ENCODE measurements at places on chromosomes 11 and 22. TPM values are rescaled to one million over a fixed set of nuclear protein-coding genes. Genes with fewer than 3 reads are reported as not detected.

DNA sequence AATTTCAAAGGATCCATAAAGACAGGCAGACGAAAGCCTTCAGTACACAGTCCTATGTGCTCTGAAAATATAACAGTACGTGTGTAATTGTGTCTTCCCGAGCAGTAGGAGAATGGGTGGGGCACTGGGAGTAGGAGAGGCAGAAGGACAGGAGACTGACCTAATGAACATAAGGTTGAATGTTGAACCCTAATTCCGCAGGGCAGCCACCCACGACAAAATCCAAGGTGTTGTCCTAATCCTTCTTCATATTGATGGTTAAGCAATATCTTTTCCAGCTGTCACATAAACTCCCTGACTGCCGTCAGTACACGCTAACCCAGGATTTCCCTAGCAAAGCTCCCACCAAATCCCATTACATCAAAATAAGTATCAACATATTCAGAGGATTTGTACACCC is 34.5 kb downstream of the SPATA19 start:
- DNase-seq, result no peak

DNA sequence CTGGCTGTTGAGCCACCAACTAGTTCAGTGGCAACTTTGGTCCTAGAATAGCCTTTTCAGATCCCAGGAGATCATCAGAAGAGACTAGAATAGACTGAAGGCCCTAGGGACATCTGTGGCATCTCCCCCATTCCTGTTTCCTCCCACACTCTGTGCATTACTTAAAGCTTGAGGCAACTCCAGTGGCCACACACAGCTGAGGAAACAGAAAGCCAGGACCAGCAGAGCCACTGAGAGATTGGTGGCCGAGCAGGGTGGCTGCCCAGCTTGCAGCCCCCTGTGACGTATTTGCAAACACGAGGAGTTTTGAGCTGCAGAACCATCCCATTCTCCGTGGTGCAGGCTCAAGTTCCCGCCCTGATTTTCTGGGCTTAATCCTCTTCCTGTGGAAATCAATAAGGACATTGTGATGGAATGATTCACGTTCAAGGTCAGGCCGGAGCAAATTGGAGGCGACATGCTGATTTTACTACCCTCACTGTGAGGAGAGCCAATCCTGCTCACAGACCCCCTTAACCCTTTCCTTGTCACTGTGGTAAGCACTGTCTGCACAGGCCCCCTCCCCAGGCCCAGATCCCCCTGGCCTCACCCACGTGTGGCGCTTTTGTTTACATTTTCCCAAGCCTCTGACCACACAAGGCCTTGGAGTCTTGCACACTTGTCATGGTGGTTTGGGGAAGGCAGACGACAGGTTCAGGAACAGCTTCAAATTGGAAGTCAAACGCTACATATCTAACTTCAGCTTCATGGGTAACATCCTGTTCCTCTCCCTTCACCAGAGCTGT is 69.1 kb upstream of the MYOD1 start:
- no peak for DNase-seq

DNA sequence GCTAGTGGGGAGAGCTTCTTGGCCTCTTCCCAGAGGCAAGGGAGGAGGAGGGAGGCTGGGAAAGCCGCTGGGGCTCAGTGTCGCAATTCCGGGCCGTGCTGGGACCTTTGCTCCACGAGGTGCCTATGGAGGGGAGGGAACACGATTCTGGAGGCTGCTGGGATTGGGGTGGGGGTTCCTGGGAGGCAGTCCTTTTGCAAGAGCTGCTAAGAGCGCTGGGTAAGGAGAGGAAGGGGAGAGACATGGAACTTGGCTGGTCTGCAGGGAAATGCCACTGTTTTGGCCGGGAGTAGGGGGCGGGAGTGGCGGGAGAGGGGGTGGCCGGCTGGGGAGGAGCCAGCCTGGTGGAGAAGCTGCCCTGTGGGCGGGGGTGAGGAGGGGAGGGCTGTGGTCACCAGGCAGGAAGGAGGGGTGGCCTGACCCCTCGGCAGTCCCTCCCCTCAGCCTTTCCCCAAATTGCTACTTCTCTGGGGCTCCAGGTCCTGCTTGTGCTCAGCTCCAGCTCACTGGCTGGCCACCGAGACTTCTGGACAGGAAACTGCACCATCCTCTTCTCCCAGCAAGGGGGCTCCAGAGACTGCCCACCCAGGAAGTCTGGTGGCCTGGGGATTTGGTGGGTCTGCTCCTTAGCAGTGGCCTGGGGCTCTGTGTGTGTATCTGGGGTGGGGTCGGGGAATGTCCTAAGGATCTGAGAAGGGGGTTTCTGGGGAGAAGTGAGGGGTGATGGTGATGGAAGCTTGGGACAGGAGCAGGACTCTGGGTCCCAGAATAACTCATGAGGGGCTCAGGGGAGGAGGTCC is at the start of gene NR1H3:
Gene NR1H3 (plus strand): TSS at position 480 of the 800 bp plus-strand sequence. CDS start 1,221 bp downstream, outside the sequence.
- DNase-seq, result no peak

DNA sequence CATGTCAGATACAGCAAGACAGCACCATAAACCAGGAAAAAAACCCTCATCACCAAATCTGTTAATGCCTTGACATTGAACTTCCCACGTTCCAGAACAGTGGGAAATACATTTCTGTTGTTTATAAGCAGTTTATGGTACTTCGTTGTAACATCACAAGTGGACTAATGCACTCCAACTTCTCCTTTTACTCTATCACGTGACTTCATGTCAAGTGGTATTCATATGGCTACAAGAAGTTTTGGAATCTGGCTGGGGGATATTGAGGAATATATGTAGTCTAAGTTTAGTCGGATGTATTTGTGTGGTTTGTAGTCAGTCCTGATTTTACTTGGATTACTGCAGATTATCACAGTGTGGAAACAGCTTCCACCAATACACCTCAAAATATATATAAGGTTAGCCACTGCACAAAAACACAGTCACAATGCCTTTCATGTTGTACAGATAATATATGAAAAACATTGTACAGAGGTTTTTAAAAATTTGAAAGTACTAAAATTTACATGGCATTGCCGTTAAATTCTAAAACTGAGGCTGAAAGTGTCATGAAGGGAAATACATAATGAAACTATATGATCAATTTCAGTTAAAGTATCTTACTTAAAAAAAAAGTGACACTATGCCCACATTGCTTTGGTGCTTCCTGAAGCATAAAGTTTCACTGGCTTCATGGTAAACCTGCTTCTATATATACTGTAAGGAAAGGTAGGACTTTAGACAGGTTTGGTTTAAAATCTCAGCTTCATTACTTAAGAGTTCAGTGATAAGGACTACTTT is 134.1 kb downstream of the CASP12 start:
- no peak for DNase-seq

Gene THY1
- not detected for total RNA-seq

All from naive thymus-derived CD8-positive, alpha-beta T cell (primary cell).